ENCODE measurements at places on chromosomes 11 and 22. TPM values are rescaled to one million over a fixed set of nuclear protein-coding genes. Genes with fewer than 3 reads are reported as not detected.

GRCh38 chr11:110356762-110357671 is 60.6 kb upstream of the RDX start:
- DNase-seq, result no peak

GRCh38 chr11:95081412-95081811 is 8.2 kb upstream of the ENDOD1 start:
- no peak for DNase-seq

DNA sequence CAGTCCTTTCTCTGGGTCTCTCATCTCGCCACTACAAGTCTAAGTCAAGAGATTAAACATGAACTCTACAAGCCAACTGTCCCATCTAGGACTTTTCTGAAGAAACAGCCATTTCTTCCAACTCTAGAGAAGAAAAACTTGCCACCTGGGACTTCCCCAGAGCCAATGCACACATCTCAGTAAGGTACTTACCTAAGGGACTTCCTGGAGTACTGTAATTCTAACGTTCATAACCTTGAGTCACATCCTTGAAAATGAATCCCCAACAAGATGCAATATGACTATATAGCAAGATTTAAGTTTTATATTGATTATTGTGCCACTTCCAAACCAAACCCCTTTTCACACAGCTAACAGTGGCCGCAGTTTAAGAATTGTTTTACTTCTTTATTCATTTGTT is 11.9 kb upstream of the ISX start:
- no peak for DNase-seq

- no peak for DNase-seq
Observed at GRCh38 chr22:49961005-49961600, 531 bp downstream of the PIM3 start.

- DNase-seq, result no peak
Observed at GRCh38 chr22:21642584-21643448, 714 bp downstream of the SDF2L1 start.

DNA sequence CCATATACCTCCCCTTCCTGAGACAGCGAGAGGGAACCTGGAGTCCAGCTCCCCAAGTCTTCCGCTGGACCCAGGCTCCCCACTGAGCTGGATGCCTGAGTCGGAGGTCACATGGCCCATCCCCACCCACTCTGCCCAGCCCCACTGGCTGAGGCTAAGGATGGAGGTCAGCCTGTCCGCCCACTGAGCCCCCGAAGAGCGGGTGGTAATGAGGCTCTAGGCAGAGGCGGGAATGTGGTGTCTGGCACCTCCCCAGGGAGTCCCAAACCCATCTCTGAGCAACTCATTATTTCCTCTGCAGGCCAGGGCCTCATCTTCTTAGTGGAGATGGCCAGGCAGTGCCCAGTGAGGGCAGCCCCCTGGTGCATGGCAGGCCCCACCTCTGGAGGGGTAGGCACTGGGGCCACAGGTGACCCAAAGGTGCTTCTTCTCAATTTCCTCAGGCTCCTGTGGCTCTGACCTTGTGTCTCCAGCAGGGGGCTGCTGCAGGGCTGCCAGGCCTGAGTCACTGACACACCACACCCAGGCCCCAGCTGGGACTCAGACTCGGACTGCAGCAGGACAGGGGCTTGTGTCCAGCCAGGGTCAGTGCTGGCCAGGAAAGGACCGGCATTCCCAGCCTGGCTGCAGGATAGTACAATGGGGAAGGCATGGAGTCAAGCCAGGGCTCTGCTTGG is 10.2 kb upstream of the PDE2A start:
- DNase-seq, result no peak

DNA sequence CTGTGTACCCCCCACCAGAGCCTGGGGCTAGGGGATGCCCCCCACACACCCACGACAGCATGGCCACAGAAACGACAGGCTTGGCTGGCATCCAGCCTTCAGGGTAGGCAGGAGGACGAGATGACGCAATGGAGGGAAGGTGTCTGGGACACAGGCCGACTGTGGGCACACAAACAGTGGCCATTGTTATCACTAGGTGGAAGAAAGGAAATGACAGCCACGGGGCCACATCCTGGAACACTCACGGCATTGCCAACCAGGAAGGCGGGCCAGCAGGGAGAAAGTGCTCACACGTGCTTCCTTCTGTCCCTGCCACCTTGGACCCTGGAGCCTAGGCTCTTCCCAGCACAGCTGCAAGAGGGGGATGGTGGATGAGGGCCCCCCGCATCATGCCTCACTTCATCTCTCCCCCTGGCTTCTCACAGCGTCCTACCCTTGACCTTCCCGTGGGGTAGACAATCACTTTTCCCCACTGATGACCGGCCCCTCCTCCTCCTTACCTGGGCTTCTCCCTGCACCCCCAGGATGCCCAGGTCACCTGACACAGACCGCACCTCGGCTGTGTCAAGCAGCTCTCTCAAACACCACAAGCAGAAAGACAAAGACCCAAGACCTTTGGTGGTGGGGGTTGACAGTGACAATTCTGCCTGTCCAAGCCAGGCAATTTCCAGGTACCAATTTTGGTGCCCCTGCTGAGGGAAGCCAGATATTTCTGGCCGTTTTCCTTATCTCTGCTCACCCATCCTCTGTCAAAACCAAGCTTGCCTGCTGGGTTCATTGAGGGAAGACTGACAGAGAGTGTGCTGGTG is 8.6 kb downstream of the PLA2G6 start:
- no peak for DNase-seq

DNA sequence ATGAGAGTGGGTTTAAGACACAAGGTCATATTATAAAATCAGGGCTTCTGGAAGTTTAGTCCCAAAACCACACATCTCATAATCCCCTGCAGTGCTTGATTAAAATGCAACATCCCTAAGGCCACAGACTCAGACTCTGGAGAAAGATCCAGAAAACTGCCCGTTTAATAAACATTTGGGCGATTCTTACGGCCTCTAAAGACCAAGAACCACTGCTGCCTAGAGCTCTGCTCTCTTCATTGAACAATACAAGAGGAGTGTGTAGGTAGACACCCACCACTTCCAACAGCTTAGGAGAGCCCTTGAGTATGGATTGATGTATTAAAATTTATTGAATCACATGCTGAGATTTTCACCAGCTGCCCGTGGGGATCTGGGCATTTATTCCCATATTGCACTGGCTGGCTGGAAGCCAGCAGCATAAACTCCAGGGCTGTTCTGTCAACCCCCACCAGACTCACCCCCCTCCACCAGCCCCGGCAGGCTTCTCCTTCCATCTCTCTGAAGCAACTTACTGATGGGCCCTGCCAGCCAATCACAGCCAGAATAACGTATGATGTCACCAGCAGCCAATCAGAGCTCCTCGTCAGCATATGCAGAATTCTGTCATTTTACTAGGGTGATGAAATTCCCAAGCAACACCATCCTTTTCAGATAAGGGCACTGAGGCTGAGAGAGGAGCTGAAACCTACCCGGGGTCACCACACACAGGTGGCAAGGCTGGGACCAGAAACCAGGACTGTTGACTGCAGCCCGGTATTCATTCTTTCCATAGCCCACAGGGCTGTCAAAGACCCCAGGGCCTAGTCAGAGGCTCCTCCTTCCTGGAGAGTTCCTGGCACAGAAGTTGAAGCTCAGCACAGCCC is 749 bp upstream of the BEST1 start:
- DNase-seq, result no peak

RASD2 gene
- total RNA-seq, result 1.4 TPM

OTOG gene
- not detected for total RNA-seq

GPR83 gene
- total RNA-seq, result not detected
